ENCODE measurements at places on chromosomes 5 and 9.

DNA sequence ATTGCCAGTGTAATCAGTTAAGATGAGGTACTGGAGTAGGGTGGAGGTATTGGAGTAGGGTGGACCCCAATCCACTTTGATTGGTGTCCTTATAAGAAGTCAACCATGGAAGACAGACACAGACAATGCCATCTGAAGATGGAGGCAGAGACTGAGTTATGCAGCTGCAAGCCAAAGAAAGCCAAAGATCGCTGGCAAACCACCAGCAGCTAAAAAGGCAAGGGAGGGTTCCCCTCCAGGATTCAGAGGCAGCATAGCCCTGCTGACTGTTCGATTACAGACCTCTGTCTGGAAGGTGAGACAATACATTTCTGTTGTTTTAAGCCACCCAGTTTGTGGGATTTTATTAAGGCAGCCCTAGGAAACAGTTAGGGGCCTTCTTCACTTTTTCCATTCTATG is 30.5 kb upstream of the CKMT2 start:
- no peak for DNase-seq

- no peak for DNase-seq
These were observed 51.1 kb downstream of the STARD4 start for GRCh38 chr5:111461255-111461671.

DNA sequence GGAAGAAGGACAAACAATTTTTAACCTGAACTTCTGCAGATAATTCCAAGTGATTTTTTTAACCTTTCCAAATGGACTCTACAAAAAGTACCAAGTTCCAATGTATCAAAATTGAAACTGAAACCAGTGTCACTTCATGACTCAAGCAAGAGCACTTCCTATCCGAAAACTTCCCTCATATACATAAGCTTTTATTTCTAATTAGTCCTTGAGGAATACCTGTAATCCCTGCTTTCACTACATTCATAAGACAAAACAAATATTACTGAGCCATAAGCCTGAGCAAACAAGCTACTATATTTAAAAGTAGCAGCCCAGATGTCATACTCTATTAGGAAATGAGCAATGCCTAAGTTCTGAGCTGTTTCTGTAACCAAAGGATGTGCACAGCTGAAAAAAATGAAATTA is 224.4 kb downstream of the EBF1 start:
- no peak for DNase-seq

- no peak for DNase-seq
These were observed 31.9 kb upstream of the JADE2 start for GRCh38 chr5:134493461-134494055.

GRCh38 chr5:65722575-65723403 is 784 bp downstream of the NLN start:
- peak; percentile 27 for DNase-seq

- no peak for DNase-seq
These were observed 122.5 kb downstream of the MCTP1 start for GRCh38 chr5:95162231-95162992.

DNA sequence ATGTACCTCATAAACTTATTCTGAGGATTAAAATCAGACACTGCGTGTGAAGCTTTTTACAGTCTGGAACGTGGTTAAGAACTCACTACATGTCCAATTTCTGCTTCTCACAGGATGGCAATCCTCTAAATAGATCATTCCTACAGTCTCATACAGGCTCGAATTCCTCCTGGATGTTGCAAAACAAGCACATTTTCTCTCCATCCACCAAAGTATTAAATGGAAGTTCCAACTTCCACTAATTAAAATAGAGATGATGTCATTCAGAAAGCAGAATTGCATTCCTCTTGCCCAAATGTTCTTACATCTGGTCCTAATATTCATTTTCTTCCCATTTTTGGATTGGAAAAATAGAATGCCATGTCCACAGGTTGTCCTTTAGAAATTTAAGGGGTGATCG is 145.5 kb upstream of the PCA3 start:
- no peak for DNase-seq

DNA sequence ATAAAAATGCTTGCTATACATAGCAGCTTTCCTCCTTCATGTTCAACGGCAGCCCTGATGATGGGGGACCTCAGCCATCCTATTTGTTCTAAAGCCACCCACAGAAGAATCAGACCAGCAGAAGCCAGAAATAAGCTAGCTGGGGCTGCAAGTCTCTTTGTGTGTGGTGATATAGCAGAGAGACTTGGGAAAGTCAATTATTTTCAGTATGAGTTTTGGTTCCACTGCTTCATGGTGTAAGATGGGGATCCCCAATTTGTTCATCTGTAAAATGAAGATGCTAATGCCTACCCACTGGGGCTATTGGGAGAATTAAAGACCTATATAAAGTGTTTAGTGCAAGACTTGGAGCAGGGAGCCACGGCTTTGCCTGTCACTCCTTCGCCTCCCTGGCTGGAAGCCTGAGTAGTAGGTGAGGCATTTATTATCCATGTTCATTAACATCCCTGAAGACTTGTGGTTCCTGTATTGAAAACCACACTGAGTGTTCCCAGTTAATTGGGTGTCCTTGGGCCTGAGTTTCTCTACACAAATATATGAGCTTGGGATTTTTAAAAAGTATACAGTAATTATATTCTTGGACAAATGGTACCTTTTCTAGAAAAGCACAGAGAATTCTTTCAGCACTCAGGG is 210.1 kb upstream of the SLC24A2 start:
- peak; percentile 40 for DNase-seq

DNA sequence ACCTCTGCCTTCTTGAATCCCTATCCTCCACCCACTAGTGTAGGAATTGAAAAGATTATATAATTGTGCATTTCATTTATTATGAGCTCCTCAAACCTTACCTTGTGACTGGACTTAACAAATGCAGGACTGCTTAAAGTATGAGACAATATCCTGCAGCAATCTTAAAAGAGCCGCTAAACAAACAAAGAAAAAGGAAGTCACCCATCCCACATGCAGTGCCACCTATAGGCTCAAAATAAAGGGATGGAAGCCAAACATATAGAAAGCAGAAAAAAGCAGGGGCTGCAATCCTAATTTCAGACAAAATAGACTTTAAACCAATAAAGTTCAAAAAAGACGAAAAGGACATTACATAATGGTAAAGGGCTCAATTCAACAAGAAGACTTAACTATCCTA is 8.7 kb downstream of the PCAT7 start:
- DNase-seq = no peak

GRCh38 chr9:9124616-9125015 is 1325.0 kb upstream of the DMAC1 start:
- no peak for DNase-seq

DNA sequence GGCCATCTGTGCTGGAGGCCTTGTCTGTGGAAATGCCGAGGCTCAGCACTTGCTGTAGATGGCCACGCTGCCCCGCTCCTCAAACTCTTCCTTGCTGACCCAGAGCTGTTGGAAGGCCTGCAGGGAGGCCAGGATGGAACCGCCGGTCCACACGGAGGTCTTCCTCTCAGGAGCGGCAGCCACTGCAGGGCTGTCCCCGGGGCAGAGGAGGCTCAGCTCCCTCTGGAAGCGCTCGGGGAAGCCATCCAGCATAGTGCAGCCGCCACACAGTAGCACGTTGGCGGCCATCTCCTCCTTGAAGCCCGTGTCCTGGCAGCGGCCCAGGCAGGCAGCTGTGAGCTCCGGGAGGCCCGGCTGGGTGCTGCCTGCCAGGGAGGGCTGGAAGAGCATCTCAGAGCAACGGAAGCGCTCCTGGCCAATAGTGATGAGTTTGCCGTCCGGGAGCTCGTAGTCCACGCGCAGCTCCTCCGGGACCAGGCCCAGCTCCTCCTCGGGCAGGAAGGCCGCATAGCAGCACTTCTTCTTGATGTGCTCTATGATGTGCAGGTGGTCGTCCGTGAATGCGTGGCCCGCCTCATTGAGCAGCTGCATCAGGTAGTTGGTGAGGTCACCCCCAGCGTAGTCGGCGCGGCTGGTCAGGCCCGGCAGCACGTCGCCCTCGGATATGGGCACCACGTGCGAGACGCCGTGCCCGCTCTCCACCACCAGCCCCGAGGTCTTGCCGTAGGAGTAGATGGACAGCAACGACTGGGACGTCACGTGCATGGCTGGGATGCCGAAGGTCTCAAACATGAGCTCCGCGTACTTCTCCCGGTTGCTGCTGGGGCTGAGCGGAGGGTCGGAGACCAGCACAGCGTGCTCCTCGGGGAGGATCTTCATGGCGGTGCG is 901 bp downstream of the ACTL7B start:
- DNase-seq = no peak

GRCh38 chr9:106326493-106326892 is 536.5 kb upstream of the ZNF462 start:
- no peak for DNase-seq

GRCh38 chr9:36867241-36867640 is 166.8 kb downstream of the PAX5 start:
- DNase-seq = no peak

DNA sequence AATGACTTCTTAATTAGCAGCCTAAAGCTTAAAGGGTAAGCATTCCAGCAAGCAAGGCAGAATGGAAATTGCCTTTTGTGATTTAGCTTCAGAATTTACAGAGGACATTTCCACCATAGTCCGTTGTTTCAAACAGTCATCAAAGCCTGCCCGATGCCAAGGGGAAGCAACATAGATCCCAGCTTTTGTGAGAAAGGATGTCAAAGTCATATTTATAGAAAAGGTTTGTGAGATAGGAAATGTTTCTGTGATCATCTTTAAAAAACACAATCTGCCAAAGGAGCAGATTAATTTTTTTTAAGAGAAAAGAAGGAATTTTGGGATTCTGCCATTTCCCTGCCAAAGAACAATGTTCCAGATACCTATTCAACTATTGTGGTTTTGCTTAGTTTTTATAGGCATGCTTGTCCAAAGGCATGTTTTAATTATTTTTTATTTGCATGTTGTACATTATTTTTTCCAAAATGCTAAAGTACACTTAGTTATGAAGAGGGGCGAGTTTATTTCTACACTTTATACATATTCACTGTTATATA is 346.9 kb downstream of the ZNF608 start:
- no peak for DNase-seq

DNA sequence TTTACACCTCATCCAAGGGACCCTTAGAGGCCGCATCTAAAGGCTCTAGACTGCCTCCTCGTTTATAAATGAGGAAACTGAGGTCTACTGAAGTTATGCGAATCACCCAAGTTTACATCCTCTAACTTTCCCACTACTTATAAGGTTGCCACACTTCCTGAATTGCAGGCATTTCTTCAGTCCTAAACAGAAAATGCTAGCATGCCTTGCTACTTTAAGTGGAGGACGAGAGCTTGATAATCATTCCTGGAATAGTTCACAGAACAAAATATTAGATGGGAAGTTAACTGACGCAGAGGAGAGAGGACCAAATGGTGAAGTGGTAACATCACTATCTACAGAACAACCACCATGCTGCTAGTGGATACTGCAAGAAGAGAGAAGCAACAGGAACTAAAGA is 85.8 kb downstream of the GNAQ start:
- no peak for DNase-seq

DNA sequence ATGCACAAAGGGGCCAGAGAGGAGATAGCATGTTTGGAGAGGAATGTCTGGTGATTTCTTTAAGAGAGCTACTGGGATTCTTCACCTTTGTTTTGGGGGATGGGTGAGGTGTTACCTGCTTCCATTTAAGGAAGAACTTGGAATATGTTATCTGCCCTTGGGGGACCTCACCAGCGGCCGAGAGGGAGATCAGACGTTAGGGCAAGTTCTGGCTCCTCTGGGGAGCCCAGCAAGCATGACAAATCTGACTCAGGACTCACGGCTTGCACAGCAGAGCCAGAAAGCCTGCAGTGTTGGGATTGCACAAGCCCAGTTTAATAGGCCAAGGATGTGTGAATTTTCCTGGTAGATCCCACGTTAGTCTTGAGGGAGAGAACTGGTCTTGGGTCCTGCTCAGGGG is 40.3 kb downstream of the SLC28A3 start:
- DNase-seq = no peak

- DNase-seq = peak; percentile 55
These were observed 37.4 kb downstream of the ARHGEF37 start for GRCh38 chr5:149618581-149619248.

DNA sequence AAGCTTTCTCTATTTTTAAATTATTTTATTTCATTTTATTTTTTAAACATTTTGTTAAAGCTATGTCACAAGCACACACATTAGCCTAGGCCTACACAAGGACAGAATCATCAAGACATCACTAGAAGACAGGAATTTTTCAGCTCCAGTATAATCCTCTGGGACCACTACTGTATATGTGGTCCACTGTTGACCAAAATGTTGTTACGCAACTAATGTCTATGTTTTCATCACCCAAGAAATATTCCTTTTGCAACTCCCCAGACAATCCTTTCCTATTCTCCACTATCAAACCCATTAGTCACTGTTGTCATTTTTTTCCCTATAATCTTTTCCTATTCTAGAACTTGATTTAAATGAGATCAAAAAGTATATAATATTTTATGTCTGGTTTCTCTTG is 2371.7 kb upstream of the C9orf72 start:
- no peak for DNase-seq

- peak; percentile 78 for DNase-seq
These were observed 33.1 kb downstream of the APTX start for GRCh38 chr9:32968101-32969011.

DNA sequence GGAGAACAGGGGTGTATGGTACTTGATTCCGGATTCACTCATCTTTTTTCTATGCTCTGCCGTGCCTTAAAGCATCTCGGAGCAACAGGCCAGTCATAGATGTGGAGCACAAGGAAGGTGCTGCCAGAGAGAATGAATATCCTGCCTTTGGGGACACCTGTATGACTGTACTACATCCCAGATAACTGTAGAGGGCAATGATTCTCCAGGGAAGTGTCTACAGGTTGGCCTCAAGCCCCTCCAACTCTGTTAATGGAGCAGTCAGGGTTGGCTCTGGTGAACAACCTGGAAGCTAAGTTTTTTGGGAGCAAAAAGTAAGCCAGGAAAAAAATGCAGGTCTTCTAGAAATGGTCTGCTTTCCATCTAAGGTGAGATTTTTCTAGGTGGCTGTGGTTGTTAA is 71.0 kb downstream of the NREP start:
- no peak for DNase-seq

DNA sequence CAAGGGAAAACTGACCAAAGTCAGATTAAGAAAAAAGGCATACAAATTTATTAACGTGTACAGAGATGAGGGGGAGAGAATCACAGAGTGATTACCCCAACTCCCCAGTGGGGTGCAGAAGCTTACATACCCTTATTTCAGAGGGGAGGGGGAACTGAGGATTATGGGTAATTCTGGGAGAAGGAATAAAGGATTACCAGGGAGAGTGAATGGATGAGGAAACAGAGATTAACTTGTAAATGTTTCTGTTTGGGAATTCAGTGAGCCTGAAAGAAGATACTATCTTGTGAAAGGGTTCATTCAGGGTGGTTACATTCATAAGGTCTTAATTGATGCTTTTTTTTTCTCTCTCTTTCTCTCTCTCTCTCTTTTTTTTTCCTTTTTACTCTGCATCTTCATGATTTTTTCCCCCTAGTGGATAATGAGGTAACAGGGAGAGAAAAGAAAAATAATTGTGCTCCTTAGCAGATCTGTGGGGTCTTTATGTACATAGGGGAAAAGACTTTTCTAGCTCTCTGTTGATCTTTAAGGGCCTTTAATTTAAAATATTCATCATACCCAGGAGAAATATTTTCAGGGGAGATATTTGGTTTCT is 49.4 kb downstream of the TARS1 start:
- no peak for DNase-seq

- no peak for DNase-seq
These were observed 25.1 kb upstream of the CARTPT start for GRCh38 chr5:71693828-71694427.

Data from stimulated activated CD8-positive, alpha-beta memory T cell treated with anti-CD3 and anti-CD28 coated beads, Interleukin-4, amount 100 ng/mL, for 48 hours (primary cell).